Prostate gland (tissue), 2 donors: ENCODE measurements at places on chromosomes 16 and 17.

GRCh38 chr17:74267987-74268499 lies 6.0 kb upstream of the DNAI2 start:
- DNase-seq, result no peak

- DNase-seq, result no peak
These were observed 104.7 kb downstream of the COPRS start for GRCh38 chr17:31754239-31754945.

DNA sequence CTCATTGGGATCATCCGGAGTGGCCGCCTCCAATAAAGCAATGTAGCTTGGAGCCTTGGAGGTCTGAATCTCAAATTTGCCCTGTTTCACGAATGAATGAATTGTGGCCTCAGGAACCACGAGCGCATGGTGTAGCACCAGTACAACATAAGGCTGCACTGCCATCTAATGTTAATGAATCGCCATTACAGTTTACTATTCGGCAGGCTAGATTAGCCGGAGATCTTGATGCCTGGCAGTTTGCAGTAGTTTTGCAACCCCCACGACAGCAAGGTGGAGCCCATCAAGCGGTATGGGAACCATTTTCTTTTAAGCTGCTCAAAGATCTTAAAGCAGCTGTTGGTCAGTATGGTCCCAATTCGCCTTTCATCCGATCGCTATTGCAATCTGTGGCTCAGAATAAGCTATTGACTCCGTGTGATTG lies 18.8 kb downstream of the ALOX15B start:
- peak; percentile 72 for DNase-seq

- no peak for DNase-seq
These were observed 268.5 kb downstream of the C16orf95 start for GRCh38 chr16:87048730-87049115.
